Omental fat pad (tissue), 4 donors: ENCODE measurements at places on chromosomes 6 and 20.

DNA sequence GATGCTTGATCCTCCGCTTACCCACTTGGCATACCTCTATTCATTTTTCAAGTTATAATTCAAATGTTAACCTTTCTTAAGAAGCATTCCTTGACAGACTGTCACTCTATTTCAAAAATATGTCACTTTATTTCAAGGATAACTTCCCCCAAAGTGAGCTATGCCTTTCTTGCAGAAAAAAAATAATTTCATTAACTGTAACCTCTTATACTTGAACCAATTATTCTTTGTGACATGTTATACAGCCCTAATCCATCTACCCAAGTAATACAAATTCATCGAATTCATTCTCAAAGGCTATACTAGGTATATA lies 9.3 kb upstream of the NHSL1 start:
- no peak for DNase-seq

GRCh38 chr6:17494177-17494576 lies 100.8 kb downstream of the CAP2 start:
- no peak for DNase-seq

GRCh38 chr20:49323622-49324238 lies 45.9 kb upstream of the ZNFX1 start:
- DNase-seq, result no peak

GRCh38 chr6:164200071-164200470 lies 785.6 kb downstream of the QKI start:
- no peak for DNase-seq
